Naive thymus-derived CD4-positive, alpha-beta T cell (primary cell): ENCODE measurements at places on chromosomes 7 and 10. TPM values are rescaled to one million over a fixed set of nuclear protein-coding genes. Genes with fewer than 3 reads are reported as not detected.

DNA sequence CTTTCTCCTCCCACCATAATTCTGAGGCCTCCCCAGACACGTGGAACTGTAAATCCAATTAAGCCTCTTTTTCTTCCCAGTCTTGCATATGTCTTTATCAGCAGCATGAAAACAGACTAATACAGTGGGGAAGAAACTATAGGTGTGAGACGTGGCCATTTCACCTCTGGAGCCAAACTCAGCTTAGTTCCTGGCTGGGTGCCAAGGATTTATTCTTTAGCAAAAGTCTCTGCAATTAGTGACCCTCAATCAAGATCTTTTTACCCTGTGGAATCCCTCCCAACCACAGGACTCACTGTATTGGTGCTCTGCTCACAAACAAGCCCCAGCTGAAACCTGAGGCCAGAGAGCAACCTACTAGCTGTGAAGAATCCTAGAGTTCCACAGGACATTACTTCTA is 28.1 kb upstream of the SFTPD start:
- no peak for DNase-seq

CYP3A7 gene
- total RNA-seq: not detected

GRCh38 chr7:21327422-21328409 is 100.2 kb upstream of the SP4 start:
- no peak for DNase-seq

GRCh38 chr7:111855842-111856227 is 293.5 kb upstream of the IMMP2L start:
- no peak for DNase-seq

GRCh38 chr7:158705234-158705850 is 738 bp upstream of the NCAPG2 start:
- no peak for DNase-seq
